Upper lobe of right lung (tissue), 1 donor: ENCODE measurements at places on chromosomes 12 and 14. TPM values are rescaled to one million over a fixed set of nuclear protein-coding genes. Genes with fewer than 3 reads are reported as not detected.

- no peak for DNase-seq
Observed at GRCh38 chr12:45232756-45233372, 17.0 kb downstream of the ANO6 start.

DNA sequence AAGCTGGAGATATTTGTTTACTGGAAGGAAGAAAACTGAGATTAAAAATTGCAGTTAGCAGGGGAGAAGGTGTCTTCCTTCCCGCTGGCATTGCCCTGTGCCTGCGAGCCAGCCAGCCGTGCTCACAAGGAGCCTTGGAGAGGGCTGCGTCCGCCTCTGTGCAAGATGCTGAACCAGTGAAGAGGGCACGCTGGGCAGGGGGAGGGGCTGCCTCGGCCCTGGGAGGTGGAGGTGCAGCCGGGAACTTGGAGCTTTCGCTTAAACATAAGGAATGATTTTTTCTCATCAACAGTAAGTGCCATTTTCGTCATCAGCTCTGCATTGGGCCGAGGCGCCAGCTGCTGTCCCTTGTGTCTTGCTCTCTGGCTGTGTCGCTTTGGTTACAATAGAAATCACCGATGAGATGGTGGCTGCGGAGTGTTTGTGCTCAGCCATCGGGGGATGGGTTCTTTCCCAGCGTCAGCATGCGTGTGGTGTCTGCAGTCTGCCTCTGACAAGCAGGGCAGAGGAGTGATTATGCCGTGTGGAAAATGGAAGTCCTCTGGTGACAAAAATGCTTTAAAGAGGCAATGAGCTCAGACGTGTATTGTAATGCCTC lies 97.3 kb downstream of the ESR2 start:
- DNase-seq: peak; percentile 90

GRCh38 chr14:49593016-49593415 lies 5.7 kb upstream of the LRR1 start:
- DNase-seq: no peak

GRCh38 chr12:8156845-8157244 lies at the start of gene ZNF705A:
Gene ZNF705A, plus strand, starts transcription at chr12:8157015. Its CDS starts 15,611 bp downstream, at chr12:8172626.
- DNase-seq: no peak

GRCh38 chr14:69699748-69700303 lies 67.1 kb upstream of the SRSF5 start:
- DNase-seq: no peak

GRCh38 chr14:30159374-30159773 lies 231.7 kb upstream of the PRKD1 start:
- DNase-seq: no peak

DNA sequence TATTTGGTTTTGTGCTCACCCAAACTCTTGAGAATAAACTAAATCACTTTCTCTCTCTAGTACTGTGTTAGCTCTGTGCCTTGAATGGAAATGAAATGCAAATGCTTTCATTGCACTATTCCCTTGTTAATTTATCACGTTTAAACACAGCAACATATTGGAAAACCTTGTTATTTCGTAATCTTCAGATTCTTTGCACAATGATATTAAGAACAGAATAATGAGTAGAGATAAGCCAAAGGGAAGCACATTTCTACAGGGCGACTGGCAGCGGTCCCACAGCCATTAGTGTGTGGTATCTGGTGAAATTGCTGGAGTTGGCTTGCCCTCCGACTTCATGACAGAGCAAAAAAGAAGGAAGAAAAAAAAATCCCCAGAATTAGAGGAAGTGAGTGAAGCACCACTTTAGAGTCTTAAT lies 166.1 kb upstream of the E2F7 start:
- DNase-seq: peak; percentile 75

GRCh38 chr12:43571885-43572284 lies 19.9 kb upstream of the ADAMTS20 start:
- no peak for DNase-seq

DNA sequence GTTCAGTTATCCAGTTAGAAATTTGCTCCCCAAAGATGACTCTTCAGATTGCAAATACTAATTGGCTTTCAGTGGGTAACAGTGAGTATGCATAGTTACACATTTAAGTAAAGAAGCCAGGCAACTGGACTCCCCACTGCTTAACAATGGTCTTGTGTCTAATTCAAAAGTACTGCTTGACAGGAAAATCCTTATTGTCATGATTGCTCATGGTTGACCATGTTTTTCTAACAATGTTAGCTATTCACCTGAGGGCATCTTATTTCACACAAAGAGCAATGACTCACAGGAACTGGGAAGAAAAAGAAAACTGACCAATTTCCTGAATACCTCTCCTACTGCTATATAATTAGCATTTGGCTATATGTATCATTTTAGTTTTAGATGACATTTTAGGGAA lies 33.7 kb upstream of the ALG10B start:
- no peak for DNase-seq

DNA sequence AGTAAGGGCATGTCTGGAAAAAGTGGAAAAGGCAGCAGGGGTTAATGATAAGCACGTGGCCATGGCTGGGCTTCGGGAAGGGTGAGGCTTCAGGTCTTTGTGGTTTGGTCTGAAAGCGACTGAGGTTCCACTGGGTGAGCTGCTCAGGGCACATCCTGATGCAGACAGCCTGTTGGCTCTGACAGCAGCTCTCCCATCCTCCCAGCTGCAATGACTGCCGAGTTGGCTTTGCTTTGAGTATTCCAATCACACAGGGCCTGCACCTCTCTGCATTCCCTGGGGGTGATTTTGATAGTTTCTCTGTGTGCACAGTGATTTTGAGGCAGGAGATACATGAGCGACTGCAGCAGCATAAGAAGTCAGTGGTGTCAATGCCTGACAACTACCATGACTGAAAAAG lies 390.7 kb downstream of the APAF1 start:
- no peak for DNase-seq

GRCh38 chr12:22856178-22856577 lies 231.2 kb downstream of the ETNK1 start:
- no peak for DNase-seq

DNA sequence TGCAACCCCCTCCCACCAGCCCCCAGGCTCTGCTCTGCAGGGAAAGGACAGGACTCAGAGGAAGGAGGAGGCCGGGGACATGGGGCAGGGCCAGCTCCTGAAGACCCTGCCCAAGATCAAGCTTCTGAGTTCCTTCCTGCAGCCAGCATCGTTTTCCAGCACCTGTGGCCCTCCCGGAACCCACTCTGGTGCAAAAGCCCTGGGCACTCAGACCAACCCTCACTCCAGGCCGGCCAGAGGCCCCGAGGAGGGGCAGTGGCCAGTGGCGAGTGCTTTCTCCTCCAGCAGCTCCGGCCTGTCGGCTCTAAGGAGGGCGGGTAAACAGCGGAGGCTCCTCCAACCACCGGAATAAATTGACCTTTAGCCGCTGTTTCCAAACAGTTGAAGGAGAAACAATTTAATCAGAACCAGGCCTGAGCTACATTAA lies 10.8 kb downstream of the TMEM179 start:
- DNase-seq: no peak

DNA sequence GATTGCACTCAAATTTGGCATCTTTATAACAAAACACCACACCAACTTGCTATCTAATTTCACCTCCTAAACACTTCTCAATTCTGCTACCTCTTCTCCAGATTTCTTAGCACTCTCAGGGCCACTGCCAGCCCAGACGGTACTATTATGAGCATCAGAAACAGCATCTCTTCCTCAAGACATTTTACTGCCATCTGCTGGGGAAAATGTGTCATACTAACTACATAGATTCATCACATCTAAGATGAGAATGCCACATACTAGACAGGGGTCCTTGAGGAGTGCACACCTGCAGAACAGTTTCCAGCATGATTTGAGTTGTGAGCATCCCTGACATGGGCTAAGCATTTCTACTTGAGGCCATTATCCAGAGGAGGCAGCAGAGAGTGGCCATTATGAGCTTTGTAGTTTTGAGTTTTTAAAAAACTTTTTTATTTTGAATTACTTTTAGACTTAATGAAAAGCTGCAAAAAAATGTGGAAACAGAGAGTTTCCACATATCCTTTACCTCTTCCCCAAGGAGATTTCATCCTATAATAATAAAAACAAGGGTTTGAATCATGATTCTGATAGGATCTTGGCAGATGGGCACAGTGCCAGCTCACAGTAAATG lies 15.1 kb upstream of the GRIP1 start:
- DNase-seq: no peak

DNA sequence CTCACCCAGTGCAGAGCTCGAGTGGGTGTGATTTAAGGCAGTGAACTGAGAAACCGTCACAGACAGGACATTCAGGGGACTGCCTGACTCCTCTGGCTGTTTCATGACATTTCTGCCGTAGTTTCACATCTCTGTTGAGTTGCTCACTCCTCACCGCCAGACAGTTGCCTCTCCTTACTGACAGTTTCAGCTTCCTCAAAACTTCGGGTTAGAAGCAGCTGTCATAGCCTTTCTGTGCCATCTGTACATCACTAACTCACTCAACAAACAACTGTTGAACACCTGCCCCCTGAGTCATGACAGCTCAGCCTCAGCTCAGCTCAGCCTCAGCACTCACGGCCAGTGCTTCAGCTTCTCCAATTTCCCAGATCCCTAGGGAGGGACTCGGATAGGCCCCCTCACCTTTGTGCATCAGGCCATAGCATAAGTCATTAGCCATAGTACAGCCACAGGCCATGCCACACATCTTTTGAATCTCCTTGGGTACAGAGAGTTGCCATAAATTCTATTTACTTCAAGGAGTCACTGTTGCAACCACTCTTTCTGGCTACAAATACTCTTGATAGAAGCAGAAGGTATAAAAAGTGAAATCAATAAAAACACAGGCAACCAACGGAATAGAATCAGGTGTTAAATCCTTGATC lies 6.2 kb upstream of the SLC15A4 start:
- DNase-seq: no peak

DNA sequence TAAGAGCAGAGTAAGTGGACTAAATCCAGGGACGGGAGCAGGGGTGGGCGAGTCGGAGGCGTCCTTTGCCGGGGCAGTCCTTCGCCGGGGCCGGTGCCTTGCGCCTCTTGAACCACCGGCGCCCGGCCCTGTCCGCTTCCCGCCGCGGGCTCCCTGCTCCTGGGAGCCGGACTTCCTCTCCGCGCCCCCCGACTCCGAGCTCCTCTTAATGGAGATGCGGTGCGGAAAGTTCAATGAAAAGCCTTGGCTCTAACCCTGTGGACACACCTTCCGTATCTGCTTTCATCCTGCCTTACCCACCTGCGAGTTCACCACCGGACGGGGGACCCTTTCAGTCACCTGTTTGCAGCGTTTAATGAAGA lies 412 bp downstream of the FGFR1OP2 start:
- no peak for DNase-seq

- DNase-seq: no peak
Observed at GRCh38 chr12:3364661-3365462, 126.1 kb upstream of the PRMT8 start.

GRCh38 chr14:69643430-69644200 lies 32.2 kb downstream of the SUSD6 start:
- peak; percentile 80 for DNase-seq

GRCh38 chr12:52975820-52976573 lies 27.1 kb downstream of the KRT18 start:
- DNase-seq: peak; percentile 72

GRCh38 chr14:71324767-71325272 lies 417.6 kb downstream of the PCNX1 start:
- DNase-seq: no peak

GRCh38 chr12:82650627-82651337 lies 35.9 kb upstream of the TMTC2 start:
- no peak for DNase-seq

GRCh38 chr12:27331927-27332324 lies 710 bp upstream of the BMAL2 start:
- DNase-seq: no peak

DNA sequence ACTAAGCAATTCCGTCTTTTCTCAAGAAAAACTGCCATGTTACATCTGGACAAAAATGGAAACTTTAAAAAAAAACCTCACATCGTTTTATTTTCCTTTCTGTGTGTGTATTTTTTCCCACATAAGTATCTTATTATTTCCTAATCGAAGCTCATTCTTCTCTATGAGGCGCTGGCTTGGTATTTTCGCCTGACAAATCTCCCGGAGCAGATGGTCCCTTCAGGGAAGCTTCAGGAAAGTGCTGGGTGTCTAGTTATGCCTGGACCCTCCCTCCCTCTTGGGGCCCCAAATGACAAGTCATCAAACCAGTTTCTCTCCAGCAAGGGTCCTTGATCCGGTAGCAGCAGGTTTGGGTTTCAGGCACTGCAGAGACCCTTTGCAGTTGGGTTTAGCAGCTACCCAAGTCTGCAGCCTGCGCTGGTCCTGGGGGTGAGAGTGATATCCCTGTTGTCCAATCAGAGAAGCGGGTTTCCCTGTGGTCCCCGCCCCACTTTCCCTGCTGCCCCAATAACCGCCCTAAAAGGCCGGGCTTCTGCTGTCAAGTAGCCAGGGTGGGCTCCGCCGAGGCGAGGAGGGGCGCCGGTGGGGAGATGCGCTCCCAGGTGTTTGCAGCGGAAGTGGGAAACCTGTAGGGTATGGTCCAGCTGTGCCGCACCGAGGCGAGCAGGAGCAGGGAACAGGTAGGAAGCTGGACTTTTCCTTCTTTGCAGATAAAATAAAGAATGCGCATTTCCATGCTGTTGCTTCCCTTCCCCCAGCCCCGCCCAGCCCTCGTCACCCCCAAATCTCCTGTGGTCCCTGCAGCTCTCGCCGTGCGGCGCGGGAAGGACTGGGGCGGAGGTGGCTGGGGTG lies at the start of gene CNTN1:
Gene CNTN1, plus strand, starts transcription at position 527 of the 852 bp plus-strand sequence.
- peak; percentile 81 for DNase-seq

- peak; percentile 72 for DNase-seq
Observed at GRCh38 chr14:21069388-21070082, 569 bp upstream of the ARHGEF40 start.

DNA sequence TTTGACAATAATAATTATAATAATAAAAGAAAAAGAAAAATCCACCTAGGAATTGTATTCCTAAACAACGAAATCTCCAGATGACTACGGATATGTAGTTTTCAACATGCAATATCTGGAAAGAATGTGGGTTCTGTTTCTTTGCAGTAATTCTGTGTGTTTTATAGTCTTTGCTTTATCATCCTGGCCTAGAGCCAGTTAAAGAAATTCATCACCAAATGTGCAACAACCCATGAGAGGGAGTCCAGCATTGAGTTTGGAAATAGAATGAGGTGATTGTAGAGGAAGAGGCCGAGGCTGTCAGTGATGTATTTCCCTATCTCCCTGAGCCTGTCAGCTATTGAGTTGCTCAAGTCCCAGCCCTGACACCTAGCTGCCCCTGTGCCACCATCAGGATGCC lies 200.5 kb upstream of the DCN start:
- DNase-seq: no peak

RGS6 gene
- 2.6 TPM for total RNA-seq

HOXC4 gene
- total RNA-seq: 0.61 TPM

RNASE2 gene
- total RNA-seq: 4.1 TPM

NAV3 gene
- 17.8 TPM for total RNA-seq

RTN1 gene
- 9.6 TPM for total RNA-seq

PRH2 gene
- total RNA-seq: not detected

GZMH gene
- 4.7 TPM for total RNA-seq
